MCF 10A (cell line): ENCODE measurements at places on chromosomes 1 and 21. TPM values are rescaled to one million over a fixed set of nuclear protein-coding genes. Genes with fewer than 3 reads are reported as not detected.

- no peak for DNase-seq
Measured at GRCh38 chr1:205353191-205353590, 3.5 kb downstream of the KLHDC8A start.

- no peak for DNase-seq
Measured at GRCh38 chr1:53189061-53189460, 7.6 kb upstream of the CPT2 start.

DNA sequence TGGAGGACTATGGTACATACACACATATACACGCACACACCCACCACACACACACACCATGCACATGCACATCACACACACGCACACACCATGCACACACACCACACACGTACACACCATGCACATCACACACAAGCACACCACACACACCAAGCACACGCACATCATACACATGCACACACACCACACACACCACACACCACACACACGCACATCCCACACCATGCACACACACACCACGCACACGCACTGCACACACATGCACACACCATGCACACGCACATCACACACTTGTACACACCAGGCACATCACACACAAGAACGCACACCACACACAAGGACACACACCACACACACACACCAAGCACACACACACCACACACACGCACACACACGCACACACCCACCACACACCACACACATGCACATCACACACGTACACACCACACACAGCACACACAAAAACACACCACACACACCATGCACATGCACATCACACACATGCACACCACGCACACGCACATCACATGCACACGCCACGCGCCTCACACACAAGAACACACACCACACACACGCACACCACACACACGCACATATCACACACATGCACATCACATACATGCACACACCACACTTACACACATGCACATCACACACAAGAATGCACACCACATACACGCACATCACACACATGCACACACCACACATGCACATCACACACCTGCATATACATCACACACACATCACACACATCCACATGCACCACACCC is 9.2 kb downstream of the PDE9A start:
- DNase-seq = no peak

CCDC30 gene
- total RNA-seq = 2.2 and 3.2 TPM in 2 replicates

USP48 gene
- 60.2 and 64.8 TPM in 2 replicates for total RNA-seq
